Hematopoietic multipotent progenitor cell treated with erythropoietin and hydrocortisone succinate and interleukin-3 and kit ligand, for 6 days (in vitro differentiated cells): ENCODE measurements at places on chromosomes 6 and 20.

DNA sequence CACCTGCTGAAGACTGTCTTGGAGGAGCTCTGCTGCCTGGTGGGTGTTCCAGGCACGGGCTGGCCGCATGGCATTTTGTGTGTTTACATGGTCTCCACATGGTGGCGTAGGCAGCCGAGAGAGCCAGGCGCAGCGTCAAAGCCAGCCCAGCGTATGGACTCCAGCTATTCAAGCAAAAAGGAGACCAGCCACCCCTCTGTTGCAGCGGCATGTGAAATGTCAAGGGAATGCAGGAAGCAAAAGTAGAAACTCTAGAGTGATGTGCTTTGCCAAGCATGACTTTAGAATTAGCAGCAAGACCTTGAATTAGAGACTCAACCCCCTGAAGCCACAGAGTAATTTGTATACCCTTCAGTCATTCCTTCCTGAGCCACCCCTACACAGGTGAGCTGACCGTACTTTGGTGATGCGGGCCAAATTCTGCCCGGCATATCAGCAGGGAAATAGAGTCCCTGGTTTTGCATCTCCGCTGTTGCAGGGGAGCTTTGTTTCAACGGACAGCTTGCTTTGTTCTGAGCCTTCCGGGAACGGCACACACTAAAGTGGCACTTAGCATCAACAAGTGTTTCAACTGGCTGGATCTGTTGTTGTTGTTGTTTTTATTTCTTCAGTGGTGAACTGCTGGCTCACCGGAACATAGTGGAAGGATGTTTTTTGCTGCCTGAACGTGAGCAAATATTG lies 48.5 kb downstream of the FNDC1 start:
- DNase-seq, result peak; percentile 65

GRCh38 chr20:11778206-11778570 lies 139.5 kb upstream of the BTBD3 start:
- no peak for DNase-seq

DNA sequence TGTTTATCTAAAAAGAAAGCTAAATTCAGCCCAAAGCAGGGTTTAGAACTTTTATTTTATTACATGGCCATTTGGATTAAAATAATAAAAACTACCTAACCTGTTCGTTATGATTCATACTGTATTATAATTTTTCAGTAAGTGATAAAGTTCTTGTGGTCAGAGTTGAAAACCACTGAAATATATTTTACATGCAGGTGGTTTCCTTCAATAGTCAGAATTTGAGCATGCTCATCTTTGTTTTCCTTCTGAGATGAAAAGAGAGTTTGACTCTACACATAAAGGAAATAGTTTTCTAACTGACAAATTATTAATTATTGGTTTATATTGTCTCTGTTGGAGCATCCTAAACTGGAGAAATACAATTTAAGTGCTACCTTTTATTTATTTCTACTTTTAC lies 114.0 kb upstream of the FKBP1C start:
- DNase-seq, result no peak

DNA sequence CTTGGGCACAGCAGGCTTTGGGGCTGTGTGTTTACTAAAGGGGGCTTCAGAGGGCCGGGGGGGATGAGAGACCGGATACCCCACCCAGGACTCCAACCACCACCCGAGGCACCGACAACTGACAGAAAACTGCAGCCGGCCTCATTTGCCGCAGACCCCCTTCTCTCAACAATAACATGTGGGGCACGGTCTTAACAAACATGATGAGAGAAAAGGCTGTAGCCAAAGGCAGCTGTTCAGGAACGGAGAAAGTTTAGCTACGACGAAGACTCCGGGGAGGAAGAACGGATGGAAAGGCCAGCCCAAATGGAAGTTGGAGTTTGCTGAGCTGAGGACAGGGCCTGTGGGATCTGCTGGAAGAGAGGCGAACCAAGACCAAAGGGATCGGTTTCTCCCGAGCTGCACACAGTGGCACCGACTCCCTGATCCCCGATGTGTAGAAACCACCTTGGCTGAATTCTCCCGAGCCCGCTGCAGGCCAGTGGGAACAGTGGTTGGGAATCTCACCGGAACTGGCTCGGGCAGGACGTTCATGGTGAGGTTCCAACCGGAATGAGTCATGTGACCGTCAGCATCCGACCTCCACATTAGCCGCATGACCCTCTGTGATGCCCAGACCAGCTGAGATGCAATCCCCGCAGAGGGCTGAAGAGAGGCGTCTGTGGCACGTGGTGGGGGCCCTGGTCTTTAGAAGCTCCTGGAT lies 359.3 kb downstream of the TAF4 start:
- DNase-seq, result no peak

- DNase-seq, result no peak
These were observed 40.5 kb downstream of the MCM8 start for GRCh38 chr20:5990946-5991345.
